ENCODE measurements at places on chromosomes 6 and 20. TPM values are rescaled to one million over a fixed set of nuclear protein-coding genes. Genes with fewer than 3 reads are reported as not detected.

GRCh38 chr6:145147559-145147958 is 587.8 kb downstream of the EPM2A start:
- DNase-seq = peak; percentile 71

DNA sequence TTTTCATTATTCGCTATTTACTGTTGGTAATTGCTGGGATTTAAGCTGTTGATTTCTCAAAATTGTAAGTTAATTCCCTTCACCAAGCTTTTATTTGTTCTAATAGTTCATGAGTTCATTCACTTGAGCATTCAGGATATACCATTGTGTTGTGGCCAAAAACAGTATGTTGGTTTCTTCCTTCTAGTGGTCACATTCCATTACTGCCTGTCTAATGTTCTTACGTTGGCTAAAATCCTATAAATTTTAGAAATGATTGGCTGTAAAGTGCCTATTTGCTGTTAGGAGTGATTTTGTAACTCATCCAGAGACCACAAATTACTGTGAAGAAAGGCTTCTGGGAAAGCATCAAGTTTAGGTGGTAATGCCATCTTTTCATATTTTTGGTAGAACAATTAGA is 76.3 kb downstream of the FARS2 start:
- peak; percentile 33 for DNase-seq

GRCh38 chr6:29183594-29183993 is 12.9 kb downstream of the OR2J2 start:
- DNase-seq = no peak

DNA sequence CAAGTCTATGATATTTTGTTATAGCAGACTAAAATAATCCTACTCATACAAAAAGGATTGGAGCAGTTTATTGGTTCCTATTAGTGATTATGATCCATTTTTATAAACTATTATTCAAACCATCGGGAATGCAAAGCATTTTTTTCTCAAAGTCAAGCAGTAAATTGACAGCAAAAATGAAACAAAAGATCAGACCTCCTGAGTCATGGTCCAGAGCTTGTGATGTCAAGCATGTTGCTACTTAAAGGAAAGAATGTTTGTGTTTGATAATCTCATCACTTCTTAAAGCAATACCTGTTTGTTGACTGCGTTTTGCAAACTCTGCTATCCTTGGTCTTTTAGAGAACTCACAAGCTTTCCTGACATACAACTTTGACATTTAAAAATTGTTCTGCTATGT is 204.4 kb downstream of the SAMD5 start:
- DNase-seq = peak; percentile 20

- DNase-seq = no peak
These were observed 400.7 kb downstream of the ZFAND3 start for GRCh38 chr6:38220069-38220723.

DNA sequence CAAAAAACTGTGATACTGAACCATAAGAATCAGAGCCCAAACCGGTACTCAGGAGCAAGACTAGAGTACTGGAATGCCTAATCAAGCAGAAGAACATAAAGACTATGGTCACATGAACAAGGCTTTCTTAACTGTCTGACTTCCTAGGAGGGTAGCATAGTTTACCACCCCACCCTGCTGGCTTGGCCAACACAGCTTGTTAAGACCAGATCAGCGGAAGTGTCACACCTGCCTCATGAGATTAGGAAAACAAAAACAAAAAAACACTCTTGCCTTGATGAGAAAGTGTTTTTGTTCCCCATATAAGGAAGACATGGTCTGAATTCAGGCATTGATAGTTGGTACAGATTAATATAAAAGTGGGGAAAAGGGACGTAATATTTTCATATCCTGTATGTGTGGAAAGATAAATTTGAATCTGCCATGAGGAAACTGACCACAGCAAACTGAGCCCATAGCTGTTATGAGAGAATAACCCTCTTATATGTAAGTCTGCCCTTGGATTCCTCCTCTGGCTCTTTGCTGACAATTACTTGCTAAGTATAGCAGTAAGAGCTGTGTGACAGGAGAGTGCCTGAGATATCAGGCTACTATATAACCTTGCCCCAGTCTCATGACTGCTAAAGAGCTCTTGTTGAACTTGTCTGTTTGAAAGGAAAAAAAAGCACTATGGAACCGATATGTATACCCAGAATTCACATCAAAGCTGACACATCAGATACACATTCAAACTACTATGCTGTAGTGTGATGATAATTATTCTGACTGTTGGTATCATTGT is 197.1 kb downstream of the EPHA7 start:
- DNase-seq = no peak

GPX5 gene
- polyA plus RNA-seq = not detected

MYLK2 gene
- polyA plus RNA-seq = 0.03 TPM

HLA-DOA gene
- not detected for polyA plus RNA-seq
